ENCODE measurements at places on chromosomes 5 and 9.

- DNase-seq, result no peak
These were observed 15.6 kb downstream of the VCAN start for GRCh38 chr5:83487155-83487554.

- no peak for DNase-seq
These were observed 26.0 kb downstream of the CRHBP start for GRCh38 chr5:76978869-76979268.

GRCh38 chr9:121700165-121700831, 48.9 kb downstream of the DAB2IP start:
- no peak for DNase-seq

DNA sequence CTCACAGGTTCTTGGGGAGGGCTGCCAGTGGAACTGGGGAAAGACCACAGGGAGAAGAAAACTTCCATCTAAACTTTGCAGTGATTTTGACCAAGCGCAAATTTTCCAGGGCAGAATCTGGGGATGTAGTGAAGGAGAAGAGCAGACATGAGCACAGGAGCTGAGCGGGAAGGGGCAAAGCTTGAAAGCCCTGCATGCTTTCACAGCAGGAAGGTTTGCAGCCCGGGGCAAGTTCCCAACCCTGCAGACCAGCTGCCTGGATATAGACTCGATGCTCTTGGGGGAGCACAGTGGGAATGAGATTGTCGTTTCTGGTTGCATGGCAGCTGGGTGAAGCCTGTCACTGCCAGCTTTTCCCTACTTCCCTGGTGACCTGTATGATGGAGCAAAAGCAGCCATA, 276.8 kb upstream of the RORB start:
- DNase-seq, result no peak

DNA sequence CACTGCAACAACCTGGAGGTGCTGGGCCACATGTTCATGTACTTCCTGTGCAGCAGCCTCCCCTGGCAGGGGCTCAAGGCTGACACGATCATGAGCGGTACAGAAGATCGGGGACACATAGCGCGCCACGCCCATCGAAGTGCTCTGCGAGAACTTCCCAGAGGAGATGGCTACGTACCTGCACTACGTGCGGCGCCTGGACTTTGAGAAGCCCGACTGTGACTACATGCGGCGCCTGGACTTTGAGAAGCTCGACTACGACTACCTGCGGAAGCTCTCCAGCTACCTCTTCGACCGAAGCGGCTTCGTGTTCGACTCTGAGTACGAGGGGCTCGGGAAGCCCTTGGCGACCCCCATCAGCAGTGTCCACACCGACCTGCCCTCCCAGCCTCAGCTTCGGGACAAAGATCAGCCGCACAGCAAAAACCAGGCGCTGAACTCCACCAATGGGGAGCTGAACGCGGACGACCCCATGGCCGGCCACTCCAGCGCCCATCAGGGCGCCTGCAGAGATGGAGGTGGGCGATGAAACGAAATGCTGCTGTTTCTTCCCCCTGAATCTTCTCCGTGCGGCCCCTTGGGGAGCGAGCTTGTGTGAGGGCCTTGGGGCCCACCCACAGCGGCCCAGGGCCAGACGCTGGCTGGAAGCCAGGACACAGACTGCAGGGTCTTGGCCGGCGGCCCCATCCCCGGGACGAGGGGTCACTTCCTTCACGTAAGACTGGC, 56.5 kb downstream of the JAK2 start:
- DNase-seq, result no peak

- no peak for DNase-seq
These were observed 9.3 kb upstream of the KIF4B start for GRCh38 chr5:155004138-155004744.

GRCh38 chr5:159947708-159948358, 31.6 kb downstream of the ADRA1B start:
- DNase-seq, result no peak

- DNase-seq, result no peak
These were observed 60.1 kb upstream of the FCHO2 start for GRCh38 chr5:72895758-72896157.

DNA sequence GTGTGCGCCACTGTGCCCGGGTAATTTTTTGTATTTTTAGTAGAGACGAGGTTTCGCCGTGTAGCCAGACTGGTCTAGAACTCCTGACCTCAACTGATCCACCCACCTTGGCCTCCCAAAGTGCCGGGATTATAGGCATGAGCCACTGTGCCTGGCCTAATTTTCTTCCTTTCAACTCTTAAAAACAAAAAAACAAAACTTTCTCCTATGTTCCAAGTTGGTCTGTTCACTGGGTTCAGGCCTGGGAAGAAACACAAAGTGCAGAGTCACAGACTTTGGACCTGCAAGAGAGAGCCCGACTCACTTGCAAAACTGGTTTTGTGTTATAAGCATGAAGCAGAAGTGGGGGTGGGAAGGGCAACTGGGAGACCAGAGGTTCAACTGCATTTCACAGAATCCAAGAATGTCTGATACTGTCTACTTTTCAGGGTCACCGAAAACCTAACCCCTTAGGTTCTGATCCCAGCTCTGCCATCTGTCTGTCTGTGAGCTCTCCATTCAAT, 5.2 kb upstream of the HDHD3 start:
- DNase-seq, result no peak

DNA sequence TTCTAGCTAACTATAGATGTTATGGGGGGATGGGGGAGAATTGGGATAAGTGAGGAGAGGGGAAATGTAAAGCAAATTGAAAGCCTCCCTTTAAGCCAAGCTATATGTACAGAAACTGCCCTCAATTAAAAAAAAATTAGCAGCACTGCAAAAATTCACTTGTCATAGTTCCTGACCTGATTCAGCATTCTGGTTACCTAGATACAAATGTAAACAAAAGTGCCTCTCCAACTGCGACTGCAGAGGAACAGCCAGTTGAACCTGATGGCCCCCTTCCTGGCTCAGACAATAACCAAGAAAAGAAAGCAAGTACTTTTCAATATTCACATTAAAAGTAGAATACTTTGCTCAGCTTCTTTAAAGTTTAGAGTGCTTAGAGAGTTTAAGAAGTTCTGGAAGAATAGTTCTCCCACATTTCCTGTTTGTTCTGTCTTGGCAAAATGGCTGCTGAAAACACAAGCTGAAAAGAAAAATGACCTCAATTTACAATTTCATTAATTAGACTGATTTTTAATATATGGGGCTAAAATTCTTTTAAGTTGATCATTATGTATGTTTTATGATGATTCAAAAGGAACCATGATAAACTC, 1.5 kb downstream of the FAM81B start:
- DNase-seq, result no peak

DNA sequence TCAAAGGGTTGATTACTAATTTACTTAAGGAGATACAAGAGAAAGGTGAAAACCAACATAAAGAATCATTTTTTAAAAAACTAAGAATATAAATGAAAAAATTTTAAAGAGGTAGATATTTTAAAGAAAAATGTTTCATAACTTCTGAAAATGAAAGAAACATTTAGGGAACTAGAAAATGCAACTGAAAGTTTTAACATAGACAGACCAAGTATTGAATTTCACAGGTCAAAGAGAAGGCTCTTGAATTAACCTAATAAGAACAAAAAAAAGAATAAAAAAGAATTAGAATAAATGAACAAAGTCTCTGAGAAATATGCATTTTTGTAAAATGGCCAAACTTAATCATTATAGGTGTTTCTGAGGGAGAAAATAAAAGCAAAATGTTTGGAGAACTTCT, 16.1 kb upstream of the FAM174A start:
- no peak for DNase-seq

DNA sequence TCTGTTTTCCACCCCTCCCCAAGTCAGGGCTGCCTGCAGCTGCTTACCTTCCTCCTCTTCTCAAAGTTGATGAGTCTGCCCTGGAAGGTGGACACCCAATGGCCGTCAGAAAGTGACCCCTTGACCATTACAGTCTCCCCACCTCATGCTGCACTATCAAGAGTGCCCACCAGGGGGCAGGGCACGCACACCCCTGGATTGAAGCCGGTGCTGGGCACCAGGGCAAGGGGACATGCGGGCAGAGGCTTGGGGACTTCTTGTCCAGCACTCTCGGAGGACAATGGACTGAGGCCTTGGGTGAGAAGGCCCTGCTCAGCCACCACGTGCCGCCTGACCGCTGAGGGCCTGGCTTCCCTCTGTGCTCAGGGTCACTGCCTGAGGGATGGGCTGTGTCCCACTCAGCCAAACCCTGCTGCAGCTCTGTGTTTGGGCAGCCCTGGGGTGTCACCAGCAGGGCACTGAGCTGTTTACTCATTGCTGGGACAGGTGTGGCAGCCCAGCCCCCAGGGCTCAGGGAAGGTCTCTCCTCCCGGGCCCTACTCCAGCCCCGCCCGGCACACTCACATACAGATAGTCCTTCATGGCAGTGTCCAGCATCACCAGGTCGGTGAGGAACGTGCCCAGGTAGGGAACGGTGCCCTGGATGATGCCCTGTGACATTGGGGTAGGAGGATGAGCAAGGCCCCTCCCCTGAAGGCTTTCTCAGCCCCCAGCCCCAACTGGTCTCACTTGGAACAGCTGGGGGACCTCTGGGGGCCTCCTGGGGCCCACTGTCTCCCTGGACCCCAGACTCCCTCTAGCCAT, 17.7 kb downstream of the RALGDS start:
- peak; percentile 31 for DNase-seq

DNA sequence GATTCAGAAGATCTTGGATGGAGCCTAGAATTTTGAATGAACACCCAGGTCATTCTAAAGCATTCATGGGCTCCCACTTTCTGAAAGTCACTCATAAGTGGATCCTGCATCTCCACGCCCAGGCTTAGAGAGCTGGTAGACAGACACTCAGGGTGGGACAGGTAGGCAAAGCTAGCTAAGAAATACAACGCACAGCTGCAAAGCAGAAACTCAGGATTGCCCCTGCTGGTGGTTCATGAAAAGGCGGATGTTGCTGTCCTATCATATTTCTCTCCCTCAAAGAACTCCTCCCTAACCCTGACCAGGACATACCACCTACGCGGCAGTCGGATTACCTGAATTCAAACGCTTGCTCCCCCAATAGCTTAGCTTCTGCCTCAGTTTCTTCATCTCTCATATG, 226.5 kb downstream of the GLIS3 start:
- no peak for DNase-seq

- no peak for DNase-seq
These were observed 588.9 kb upstream of the TLE4 start for GRCh38 chr9:78982849-78983248.

GRCh38 chr9:109830545-109830944, 50.5 kb downstream of the PALM2AKAP2 start:
- no peak for DNase-seq

GRCh38 chr5:178360222-178360925, 127.8 kb upstream of the PHYKPL start:
- DNase-seq, result no peak

DNA sequence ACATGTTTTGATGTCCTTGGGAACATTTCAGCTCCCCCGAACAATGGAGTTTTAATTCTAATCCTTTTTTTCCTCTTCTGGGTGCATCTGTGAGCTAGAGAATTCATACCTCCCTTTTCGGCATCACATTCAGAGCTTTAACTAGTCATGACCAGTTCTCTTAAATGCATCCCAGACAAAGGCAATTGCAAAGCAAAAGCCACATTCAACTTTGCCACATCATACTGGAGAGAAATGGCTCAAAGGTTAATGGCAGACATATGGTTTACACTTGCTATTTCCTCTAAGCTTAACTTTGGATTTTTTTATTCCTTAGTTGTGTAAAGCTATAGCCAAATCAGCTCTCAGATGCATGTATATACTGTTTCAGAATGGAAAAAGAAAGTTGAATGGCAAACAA, 153.3 kb downstream of the ESM1 start:
- DNase-seq, result no peak

GRCh38 chr9:36914212-36914577, 119.9 kb downstream of the PAX5 start:
- no peak for DNase-seq

GRCh38 chr9:98009437-98009836, 26.3 kb downstream of the ANP32B start:
- no peak for DNase-seq

DNA sequence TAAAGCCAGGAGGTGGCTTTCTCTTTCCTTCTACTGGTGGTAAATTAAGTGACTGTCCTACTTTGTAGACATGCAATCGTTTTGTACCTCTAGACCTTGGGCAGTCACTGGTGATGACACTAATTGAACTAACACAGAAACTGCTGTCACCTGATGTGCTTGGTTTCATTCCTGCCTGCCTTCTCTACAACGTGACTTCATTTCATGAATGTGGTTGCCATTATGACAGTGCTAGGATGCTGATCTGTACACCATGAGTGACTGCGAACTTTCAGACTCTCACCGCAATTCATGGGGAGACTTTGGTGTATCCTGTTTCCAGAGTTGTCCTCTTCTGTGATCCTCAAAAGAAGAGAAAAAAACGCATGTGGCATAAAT, 47.5 kb downstream of the UBE2QL1 start:
- DNase-seq, result no peak

DNA sequence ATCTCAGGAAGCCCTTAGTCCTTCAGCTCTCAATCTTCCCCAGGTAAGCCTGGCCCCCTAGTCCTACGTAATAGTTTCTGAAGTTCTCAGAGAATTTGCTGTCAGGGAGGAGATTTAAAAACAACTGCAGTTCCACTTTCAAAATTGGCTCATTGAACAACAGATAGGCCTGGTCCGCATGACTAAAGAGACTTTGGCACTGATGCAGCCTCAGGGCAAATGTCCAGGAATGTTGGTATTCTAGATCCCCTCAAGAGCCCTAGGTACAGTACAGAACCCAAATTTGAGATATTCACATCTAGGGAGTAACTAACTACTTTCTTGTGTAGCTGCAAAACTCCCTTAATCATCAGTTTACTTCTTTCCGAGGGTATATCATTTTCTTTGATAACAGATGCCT, 162.8 kb downstream of the GABRG2 start:
- no peak for DNase-seq

GRCh38 chr5:134965271-134965825, 2.4 kb upstream of the CATSPER3 start:
- DNase-seq, result no peak

DNA sequence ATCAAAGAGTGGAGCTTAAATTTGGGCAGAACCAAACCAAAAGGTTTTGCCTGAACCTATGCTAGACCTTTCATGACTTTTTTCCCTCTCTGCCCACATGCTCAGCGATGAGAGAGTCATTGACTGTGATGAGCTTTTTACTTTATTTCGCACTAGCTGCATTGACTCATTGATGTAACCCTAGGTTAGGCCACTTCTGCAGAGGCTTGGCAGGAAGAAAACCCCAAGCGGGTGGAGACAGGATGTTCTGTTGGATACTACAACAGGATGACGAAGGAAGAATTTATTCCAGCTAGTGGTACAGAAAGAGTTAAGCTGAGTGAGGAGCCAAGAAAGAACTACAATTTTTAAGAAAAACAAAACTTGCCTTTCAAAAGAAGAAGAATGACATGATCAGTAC, 18.4 kb downstream of the AGXT2 start:
- DNase-seq, result no peak

DNA sequence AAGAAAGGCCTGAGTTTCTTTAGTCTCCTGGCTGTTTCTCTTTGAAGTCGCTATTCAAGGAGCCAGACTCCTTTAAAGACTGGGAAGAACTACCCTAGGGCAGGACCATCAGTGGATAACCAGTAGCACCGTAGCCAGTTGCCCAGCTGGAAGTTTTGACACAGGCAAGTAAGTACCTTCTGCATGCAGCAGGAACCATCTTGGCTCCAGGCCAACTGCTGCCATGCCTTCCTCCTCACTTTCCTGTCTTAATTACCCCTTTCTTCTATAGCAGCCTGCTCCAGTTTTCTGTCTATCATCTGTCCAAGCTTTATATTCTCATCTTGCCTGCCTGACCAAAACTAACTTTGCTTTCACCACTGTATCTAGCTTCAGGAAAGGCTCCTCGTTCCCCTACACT, 149.7 kb upstream of the SV2C start:
- DNase-seq, result no peak

- DNase-seq, result no peak
These were observed 597.9 kb downstream of the DMRTA1 start for GRCh38 chr9:23044549-23044948.

GRCh38 chr5:167721926-167722440, 569.5 kb upstream of the WWC1 start:
- no peak for DNase-seq
